ENCODE measurements at places on chromosomes 2 and 18. TPM values are rescaled to one million over a fixed set of nuclear protein-coding genes. Genes with fewer than 3 reads are reported as not detected.

Gene FHOD3
- polyA plus RNA-seq, result 7.6 TPM

Gene ZNF892
- polyA plus RNA-seq, result 1.5 TPM

Gene MBD1
- polyA plus RNA-seq, result 32.2 TPM

Gene ZBTB7C
- polyA plus RNA-seq, result 0.15 TPM

Gene ALPP
- polyA plus RNA-seq, result 0.20 TPM

Gene ADD2
- polyA plus RNA-seq, result 96.4 TPM

Gene SIX3
- 0.02 TPM for polyA plus RNA-seq

Gene ST8SIA5
- polyA plus RNA-seq, result 2.4 TPM

Gene UPP2
- polyA plus RNA-seq, result not detected

Gene PLEK
- polyA plus RNA-seq, result not detected

Gene CCDC141
- 0.56 TPM for polyA plus RNA-seq

Gene KATNAL2
- polyA plus RNA-seq, result 10.0 TPM

Gene COLEC11
- polyA plus RNA-seq, result 0.80 TPM

Gene DCDC2C
- polyA plus RNA-seq, result 0.91 TPM

Gene PLB1
- 0.08 TPM for polyA plus RNA-seq

Gene ALK
- 0.08 TPM for polyA plus RNA-seq

Gene CNTNAP5
- 0.13 TPM for polyA plus RNA-seq

Gene PMAIP1
- 51.7 TPM for polyA plus RNA-seq

Gene COL4A4
- 0.33 TPM for polyA plus RNA-seq

Gene GPR35
- 0.67 TPM for polyA plus RNA-seq
